HTR-8/SVneo (cell line): ENCODE measurements at places on chromosomes 2 and 18.

GRCh38 chr2:127079358-127079920 is 27.5 kb downstream of the BIN1 start:
- no peak for DNase-seq

GRCh38 chr2:234703258-234703657 is 206.4 kb upstream of the ARL4C start:
- DNase-seq: no peak

GRCh38 chr2:138500592-138501424 is 762 bp upstream of the SPOPL start:
- no peak for DNase-seq

GRCh38 chr18:79852561-79853302 is 55.0 kb downstream of the KCNG2 start:
- no peak for DNase-seq

GRCh38 chr2:73091164-73091563 is 19.7 kb upstream of the SFXN5 start:
- DNase-seq: no peak

GRCh38 chr2:240224676-240225075 is 84.2 kb upstream of the OTOS start:
- DNase-seq: no peak

DNA sequence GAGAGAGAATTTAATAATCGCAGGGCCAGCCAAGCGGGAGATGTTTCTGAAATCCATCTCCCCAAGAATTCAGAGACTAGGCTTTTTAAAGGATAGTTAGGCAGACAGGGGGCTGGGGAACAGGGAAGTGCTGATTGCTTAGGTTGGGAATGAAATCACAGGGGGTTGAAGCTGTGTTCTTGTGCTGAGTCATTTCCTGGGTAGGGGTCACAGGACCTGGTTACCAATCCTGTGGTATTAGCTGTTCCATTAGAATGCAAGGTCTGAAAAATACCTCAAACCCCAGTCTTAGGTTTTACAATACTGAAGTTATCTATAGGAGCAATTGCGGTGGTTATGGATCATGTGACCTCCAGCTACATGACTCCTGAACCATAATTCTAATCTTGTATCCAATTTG is 4.6 kb downstream of the SP140 start:
- DNase-seq: peak; percentile 10

GRCh38 chr2:96389736-96390135 is 54.2 kb downstream of the NCAPH start:
- DNase-seq: no peak

DNA sequence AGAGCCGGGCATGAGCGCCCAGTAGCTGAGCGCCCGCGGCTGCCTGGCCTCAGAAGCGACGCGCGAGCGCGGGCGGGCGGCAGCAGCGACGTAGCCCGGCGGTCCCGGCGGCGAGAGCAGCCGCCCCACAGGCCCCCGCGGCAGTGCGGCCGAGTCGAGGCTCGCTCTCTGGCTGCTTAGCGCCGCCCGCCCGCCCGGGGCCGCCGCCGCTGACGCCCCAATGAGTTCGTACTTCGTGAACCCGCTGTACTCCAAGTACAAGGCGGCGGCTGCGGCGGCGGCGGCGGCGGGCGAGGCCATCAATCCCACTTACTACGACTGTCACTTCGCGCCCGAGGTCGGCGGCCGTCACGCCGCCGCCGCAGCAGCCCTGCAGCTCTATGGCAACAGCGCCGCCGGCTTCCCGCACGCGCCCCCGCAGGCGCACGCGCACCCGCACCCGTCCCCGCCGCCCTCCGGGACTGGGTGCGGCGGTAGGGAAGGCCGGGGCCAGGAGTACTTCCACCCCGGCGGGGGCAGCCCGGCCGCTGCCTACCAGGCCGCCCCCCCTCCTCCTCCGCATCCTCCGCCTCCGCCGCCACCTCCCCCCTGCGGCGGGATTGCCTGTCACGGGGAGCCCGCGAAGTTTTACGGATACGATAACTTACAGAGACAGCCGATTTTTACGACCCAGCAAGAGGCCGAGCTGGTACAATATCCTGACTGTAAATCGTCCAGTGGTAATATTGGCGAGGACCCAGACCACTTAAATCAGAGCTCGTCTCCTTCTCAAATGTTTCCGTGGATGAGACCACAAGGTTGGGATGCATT is 847 bp downstream of the HOXD8 start:
- no peak for DNase-seq

DNA sequence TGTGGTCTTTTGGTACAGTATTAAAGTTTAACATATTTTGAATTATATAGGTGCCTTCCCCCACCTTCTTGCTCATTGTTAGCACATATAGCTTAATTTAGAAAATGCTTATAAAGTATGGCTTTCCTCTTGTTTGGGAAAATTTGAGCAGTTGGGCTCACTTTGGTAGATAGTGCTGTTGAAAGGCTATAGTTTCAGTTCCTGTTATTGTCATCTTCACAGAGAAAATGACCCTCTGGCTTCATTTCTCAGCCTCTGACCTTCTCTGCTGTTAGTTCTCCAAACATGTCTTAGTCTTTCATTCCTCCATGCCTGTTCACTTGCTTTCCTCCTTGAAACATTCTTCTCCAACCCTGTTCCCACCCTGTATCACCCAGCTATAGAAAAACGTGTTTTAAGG is 200.6 kb downstream of the WDR7 start:
- no peak for DNase-seq

- no peak for DNase-seq
These were observed 277.2 kb upstream of the HS6ST1 start for GRCh38 chr2:128595763-128596395.

DNA sequence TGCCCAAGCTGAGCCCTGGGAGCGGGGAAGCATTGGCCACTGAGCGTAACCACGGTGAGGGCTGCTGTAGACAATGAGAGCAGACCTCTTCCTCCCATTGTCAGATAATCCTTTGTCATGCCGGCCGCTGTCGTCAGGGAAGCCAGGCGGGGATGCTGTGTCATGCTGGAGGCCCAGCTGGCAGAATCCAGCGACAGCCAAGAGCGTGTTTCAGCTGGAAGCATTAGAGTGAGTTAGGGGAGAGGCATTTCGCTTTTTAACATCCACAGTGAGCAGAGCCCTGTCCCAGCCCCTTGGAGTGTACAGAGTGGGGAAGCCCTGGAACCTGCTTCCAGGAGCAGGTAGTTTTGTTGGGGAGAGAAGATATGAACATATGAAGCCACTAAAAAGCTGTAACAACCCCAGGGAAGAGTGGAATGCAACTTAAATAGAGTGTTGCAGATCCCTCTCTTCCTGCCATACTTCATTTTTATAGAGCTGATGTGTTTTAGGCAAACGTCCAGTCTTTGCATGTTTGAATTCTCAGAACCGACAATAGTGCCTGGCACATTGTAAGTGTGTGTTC is 7.0 kb downstream of the CTIF start:
- no peak for DNase-seq

- no peak for DNase-seq
These were observed 44.6 kb downstream of the CD8B2 start for GRCh38 chr2:106531676-106532214.

GRCh38 chr2:239268082-239268481 is 132.7 kb downstream of the HDAC4 start:
- no peak for DNase-seq

DNA sequence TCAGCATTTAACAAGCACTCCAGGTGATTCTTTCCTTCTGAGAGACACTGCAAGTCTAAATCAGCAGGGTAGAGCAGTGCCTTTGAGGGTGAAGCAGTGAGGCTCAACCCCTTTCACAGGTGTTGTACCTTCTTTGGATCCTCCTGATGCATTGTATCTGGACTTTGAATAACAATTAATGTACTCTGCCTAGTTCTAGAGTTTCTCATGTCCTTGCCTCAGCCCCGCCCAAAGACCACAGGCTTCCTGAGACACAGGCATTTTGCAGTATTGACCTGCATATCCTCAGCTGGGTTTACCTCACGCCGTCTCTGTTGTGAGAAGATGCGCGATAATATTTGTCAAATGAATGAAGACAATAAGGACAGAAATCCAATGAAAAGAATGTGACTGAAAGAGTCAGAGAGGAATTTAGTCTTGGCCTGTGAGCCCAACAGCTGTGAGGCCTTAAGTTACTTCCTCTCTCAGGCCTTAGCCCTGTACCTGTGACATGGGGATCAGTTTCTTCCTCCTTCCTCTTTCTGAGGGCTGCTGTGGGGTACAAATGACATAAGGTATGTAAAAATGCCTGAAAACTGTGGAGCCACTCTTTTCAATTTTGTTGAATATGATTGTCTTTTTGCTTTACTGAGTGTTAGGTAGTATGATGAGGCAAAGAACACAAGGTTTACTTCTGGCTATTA is 43.7 kb downstream of the WIPF1 start:
- DNase-seq: no peak
